Stimulated activated CD8-positive, alpha-beta memory T cell treated with anti-CD3 and anti-CD28 coated beads, Interleukin-2, amount 100 ng/mL, for 1 hour (primary cell): ENCODE measurements at places on chromosomes 12 and 14.
A peak's percentile ranks its signal among the peaks of the same experiment; 100 is the strongest.

GRCh38 chr12:87311206-87311605 is 718.0 kb downstream of the C12orf50 start:
- DNase-seq: no peak

GRCh38 chr14:35678403-35679028 is 130.6 kb downstream of the RALGAPA1 start:
- DNase-seq: no peak

- DNase-seq: no peak
Measured at GRCh38 chr12:65765436-65765813, 58.9 kb upstream of the HMGA2 start.

DNA sequence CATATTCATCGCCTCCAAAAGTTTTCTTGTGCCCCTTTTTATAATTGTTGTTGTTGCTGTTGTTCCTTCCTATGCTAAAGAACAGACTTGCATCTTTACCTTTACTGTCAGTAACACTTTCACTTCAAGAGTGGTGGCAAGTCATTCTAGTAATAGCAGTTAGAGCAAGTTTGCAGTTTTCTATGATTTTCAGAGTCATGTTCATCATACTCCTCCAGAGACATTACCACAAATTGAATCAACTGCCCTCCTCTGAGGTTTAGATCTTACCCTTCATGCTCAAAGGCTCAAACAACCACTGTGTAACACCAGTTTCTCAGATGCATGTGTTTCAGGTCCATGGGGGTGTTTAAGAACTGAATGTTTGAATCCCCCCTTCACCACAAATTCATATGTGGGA is 763.4 kb downstream of the LRFN5 start:
- no peak for DNase-seq

- no peak for DNase-seq
Measured at GRCh38 chr14:36515105-36515593, 4.9 kb downstream of the NKX2-1 start.

- DNase-seq: no peak
Measured at GRCh38 chr12:132312516-132312915, 16.9 kb downstream of the GALNT9 start.

GRCh38 chr14:51487848-51488247 is 163.9 kb upstream of the FRMD6 start:
- DNase-seq: no peak

GRCh38 chr14:104288272-104288671 is 149.9 kb downstream of the KIF26A start:
- no peak for DNase-seq

GRCh38 chr14:38078393-38078792 is 129.3 kb upstream of the SSTR1 start:
- DNase-seq: no peak

DNA sequence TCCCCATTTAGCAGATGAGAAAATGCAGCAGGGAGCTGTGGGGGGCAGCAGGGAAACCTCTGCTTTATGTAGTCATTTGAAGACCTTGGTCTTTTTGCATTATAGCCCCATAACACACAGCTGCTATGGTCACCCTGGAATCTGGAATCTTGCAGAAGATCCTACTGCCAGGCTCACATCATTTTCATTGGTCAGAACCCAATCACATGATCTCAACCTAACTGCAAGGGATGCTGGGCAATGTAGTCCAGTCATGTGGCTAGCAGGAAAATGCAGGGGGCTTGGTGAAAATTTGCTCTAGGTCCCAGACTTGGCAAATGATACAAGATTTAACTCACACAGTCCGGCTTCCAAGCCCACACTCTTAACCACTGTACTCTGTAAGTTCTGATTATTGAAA is 1028.7 kb downstream of the AACS start:
- no peak for DNase-seq

GRCh38 chr12:13373803-13374202 is 177.3 kb downstream of the EMP1 start:
- no peak for DNase-seq

- no peak for DNase-seq
Measured at GRCh38 chr12:106073179-106073578, 65.6 kb downstream of the NUAK1 start.

DNA sequence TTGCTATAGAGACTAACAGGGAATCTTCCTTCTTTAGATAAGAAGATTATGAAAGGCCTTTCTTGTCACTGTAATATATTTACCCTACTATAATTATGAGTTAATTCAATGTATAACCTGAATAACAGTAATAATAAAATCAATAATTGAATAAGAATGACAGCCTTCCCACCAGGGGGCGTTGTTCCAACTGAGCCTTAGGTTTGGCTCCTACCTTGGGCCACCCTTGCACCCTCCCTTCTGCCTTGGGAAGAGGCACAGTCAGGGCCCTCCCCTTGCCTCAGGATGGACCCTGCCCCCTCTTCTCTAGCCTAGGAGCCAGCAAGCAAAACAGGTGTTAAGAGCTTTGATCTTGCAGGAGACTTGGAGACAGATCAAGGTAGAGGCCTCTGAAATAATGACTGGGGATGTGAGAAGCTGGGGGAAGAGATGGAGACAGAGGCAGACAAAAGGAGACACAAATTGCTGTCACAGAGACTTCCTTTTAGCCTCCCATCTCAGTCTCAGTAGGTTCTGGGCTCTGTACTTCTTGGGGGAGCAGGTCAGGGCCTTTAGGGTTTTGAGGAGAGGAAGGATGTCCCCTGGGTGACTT is 40.1 kb upstream of the CISTR start:
- DNase-seq: peak; percentile 4

DNA sequence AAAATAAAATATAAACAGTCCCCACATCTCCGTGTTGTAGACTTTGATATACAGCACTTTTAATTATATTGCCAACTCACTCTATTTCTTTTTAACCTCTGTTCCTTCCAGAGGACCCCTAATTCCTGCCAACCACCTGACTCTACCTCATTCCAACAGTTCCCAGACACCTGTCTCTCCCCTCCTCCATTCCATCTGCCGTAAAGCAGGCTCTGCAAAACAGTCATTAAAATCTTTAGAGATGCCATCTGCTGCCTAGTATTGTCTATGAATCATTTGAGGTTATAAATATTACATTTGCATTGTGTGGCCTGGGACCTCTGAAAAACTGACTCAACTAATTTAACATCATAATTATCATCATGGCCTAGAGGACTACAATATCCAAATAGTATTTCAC is 148.8 kb upstream of the DCN start:
- DNase-seq: no peak

DNA sequence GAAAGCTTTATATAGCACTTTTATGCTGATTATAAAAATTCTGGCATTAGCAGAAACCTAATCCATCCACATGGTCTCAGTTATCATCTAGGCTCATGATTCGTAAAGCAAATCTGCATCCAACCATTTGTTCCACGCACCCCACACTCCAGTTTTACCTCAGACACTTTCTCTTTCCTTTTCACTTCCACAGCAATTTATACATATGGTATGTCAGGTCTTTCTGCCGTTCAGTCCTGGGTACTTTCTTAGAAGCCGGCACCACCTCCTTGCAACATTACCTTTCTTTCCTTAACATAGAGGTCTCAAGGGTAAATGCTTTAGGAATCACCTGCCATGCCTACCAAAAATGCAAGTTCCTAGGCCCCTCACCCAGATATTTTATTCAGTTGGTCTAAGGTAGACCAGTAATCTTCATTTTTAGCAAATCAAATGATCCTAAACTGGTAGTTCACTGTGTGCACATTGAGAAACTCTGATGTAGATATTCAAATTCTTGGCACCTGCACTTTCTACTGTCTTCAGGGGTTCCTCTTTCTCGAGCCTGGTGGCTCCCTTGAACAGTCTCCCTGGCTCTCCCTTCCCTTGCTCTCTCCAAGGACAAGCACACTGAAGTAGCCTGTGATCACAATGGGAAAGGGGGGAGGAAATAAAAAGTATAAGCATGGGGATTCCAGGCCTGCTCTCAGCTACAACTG is 2.8 kb upstream of the KRAS start:
- no peak for DNase-seq

DNA sequence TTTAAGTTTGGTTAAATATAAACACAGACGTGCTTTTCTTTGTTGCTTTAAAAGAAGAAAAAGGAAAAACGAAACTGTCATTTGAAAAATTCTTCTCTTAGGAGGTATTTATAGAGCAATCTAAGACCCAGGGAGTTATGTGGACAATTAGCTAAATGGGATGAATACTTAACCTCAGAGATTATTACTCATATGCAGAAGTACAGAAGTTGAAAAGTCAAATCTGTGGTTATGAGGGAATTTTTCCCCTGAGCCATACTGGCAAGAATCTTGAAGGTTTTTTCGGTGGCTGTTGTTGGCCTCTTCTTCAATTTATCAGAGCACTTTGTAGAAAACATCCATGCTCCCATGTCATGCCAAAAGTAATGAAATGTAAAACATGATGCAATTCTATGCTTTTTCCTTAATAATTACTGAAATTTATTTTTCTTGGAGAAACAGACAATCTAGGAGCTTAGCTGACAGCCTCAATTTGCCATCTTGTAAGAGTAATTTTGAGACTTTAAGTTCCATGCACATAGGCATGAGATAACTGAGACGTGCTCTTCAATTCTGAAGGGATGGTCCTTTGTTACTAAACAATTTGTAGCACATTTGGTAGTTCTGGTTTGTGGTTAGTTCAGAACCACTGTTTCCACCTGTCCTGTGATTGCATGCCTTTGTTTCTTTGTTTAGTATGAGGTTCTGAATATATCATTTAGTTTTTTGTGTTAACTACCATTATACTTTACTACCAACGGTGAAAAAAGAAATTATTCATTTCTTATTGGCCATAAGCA is 126.6 kb downstream of the BCAT1 start:
- DNase-seq: no peak

GRCh38 chr14:101360054-101360911 is 201.0 kb upstream of the DIO3 start:
- no peak for DNase-seq

DNA sequence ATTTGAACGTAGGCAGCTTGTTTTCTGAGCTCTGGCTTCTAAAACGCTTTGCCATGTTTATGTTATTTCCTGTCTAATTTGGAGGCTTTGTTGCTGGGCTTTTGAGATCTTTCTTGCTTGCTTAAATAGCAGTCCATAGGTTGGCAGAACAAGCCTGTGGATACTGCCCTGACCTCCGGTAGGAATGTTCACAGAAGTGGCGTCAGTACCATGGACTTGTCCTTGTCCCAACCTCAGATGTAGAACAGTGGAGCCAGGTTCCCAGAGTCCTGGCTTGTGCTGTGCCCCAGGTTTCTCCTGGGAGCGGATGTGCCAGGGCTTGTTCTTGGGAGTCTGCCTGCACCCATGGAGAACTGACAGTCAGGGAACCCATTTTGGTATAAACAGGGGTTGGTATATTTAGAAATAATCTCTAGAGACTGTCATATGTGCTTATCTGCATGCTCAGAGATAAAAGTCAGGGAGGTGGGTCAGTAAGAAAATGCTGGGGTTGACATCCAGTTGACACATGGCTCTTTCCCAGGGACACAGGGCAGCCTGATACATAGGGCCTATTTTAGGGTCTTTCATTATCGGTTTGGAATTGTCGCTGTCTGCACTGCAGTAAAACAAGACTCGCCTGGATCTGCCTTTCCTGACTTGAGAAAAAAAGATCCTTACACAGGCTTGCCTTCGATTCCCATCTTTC is 22.9 kb downstream of the CACNA1C start:
- no peak for DNase-seq

- DNase-seq: no peak
Measured at GRCh38 chr12:68198507-68199086, 27.0 kb downstream of the IL26 start.

DNA sequence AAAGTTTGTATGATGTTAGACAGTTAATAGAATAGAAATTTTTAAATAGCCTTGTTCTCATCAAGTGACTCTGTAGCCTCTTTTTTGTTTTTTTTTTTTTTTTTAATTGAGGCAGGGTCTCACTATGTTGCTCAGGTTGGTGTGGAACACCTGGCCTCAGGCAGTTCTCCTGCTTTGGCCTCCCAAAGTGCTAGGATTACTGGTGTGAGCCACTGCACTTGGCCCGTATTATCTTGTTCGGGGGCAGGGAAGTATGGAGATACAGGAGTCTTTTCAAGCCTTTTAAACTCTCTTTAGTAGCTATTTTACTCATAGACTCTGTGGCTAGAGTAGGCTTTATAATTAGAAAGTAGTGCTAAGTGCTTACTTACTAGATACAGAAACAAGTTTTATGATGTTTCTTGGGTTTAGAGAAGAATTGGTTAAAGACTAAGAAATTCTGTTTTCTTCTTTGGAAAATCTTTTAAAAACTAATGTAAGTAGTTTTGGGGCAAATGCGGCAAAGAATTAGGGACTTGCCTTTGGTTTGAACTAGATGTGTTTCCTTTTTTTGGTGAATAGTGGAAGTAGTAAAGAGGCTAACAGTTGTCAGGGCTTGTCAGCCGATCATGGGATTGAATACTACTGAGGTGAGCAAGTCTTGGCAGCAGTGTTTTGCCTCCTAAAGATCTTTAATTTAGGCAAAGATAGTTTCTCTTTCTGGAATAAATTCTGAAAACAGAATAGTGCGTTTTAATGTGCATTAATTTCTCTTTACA is 31.3 kb downstream of the FBXO34 start:
- no peak for DNase-seq

DNA sequence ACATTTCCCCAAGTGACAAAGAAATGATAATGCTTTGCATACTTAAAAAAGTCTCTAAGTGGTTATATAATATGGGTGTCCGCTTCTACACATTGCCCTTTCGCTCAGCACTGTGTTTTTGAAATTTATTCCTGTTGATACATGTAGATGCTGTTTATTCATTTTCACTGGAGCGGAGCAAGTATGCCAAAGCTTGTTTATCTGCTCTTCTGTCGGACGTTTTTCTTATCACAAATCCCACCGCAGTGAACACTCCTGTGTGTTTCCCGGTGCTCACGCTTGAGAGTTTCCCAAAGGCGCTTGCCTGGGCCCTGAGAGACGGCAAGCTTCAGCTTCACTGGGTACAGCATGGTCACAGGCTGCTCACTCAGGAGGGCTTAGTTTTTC is 50.2 kb downstream of the TPCN1 start:
- DNase-seq: no peak

- DNase-seq: no peak
Measured at GRCh38 chr12:67803278-67803993, 154.9 kb downstream of the DYRK2 start.
